ENCODE measurements at places on chromosomes 6 and 20.

DNA sequence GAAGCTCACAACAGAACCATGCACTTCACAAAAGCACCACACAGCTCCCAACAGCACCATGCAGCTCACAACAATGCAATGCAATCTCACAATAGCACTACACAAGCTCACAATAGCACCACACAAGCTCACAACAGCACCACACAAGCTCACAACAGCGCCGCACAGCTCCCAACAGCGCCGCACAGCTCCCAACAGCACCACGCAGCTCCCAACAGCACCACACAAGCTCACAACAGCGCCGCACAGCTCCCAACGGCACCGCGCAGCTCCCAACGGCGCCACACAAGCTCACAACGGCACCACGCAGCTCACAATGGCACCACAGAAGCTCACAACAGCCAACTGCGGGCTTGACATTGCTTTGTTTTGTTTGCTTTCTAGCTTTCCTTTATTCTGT lies 198.1 kb downstream of the DLL1 start:
- DNase-seq: no peak

GRCh38 chr6:36751091-36751490 lies 53.5 kb downstream of the RAB44 start:
- no peak for DNase-seq

- no peak for DNase-seq
Measured at GRCh38 chr6:26215585-26216358, 128.5 kb downstream of the HFE start.

DNA sequence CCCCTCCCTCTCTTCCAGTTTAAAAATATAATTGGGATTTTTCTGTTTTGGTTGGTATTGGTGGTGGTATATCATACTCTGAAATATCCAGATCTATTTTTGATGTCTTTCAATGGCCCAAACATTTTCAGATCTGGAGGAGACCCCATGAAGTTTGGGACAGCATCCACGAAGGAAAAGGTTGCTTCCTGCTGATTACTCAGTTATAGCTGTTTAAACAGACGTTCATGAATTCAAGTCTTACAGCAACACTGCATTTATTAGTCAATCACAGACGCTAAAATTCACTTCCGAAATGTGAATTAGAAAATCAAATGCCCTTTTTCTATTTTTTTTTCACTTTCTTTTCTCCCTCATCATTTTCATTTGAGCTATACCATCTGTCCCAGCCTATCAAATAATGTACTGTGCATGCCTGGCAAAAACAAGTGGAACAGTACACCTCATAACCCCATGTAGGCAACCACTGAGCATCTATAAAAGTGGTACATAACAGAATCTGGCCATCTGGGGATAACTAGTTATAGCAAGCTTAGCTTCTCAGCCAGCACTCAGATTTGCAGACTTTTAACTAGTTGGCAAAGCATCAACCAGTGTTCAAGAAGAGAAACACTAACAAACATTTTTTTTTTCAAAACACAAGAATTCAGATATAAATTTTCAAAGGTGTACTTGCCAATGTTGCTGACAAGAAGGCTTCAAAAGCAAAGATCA lies 124.5 kb downstream of the HIVEP2 start:
- peak; percentile 46 for DNase-seq

GRCh38 chr6:145009711-145010110 lies 724.6 kb downstream of the UTRN start:
- no peak for DNase-seq

- DNase-seq: no peak
Measured at GRCh38 chr20:1362484-1362883, 30.4 kb downstream of the FKBP1A start.

GRCh38 chr20:59207742-59208357 lies 44.2 kb downstream of the ZNF831 start:
- peak; percentile 32 for DNase-seq

- no peak for DNase-seq
Measured at GRCh38 chr6:115882174-115882573, 178.5 kb downstream of the FRK start.

- no peak for DNase-seq
Measured at GRCh38 chr6:16360365-16360764, 122.0 kb downstream of the GMPR start.

GRCh38 chr20:47102629-47103028 lies 208.0 kb downstream of the EYA2 start:
- no peak for DNase-seq

- DNase-seq: no peak
Measured at GRCh38 chr6:56732517-56732916, 89.8 kb upstream of the DST start.

GRCh38 chr20:42281801-42282200 lies 663.6 kb upstream of the CHD6 start:
- DNase-seq: no peak

- no peak for DNase-seq
Measured at GRCh38 chr6:157135691-157136090, 187.6 kb downstream of the TMEM242 start.

DNA sequence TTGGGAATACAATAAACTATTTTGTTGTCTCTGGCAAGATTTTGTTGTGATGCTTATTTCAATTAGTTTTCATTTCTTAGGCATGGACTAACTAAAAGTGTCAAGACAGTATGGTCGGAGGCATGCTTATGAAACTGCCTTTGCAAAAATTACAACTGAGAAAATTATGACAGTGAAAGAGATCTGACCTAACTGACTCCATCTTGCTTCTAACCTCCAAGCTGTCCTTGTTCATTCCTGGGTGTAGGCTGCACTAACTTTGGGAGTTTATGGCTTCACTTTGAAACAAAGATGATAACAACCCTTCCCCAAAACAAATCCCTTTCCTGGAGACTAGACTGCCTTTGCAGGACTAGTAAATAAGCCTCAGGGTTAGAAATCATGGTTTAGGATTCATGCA lies 4.1 kb upstream of the SHLD1 start:
- no peak for DNase-seq

- no peak for DNase-seq
Measured at GRCh38 chr6:160160929-160161646, 39.5 kb downstream of the SLC22A1 start.

GRCh38 chr20:50784464-50784863 lies 10.4 kb upstream of the BCAS4 start:
- no peak for DNase-seq

DNA sequence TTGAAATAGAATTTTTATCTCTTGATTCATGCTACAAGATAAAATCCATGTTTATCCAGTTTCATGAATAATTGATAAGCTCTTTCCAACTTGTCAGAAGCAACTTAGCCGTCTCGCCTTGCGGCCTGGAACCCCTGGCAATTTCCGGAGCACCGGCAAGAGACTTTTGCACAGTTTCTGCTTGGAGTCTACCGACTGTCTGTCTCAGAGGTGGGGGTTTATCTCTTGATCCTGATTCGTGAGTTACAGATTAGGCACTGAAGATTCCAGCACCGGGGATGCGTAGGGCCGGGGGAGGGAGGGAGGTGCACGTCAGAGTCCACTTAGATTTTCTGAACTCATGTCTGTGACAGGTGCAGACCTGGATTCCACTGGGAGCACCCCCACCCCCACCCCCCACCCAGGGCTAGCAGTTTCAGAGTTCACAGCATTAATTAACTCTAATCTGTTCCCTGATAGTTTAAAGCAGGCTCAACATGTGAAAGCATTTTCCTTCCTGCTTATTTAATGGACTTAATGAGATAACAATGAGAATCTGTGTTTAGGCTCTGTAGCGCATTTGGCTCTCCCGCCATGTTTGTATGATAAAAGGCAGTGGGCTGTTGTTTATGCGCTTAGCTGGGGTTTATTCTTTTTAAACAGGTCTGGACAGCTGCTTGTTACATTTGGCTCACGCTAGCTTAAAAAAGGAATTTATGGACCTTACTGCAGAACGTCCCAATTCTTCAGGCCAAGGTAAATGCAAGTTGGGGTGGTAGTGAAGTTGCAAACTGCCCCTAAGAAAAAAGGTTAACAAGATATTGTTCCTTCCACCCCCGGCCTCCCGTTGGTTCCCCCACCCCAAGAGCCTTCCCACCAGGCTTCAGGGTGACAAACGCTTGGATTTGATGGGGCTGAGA lies 8.1 kb upstream of the APCDD1L start:
- no peak for DNase-seq

DNA sequence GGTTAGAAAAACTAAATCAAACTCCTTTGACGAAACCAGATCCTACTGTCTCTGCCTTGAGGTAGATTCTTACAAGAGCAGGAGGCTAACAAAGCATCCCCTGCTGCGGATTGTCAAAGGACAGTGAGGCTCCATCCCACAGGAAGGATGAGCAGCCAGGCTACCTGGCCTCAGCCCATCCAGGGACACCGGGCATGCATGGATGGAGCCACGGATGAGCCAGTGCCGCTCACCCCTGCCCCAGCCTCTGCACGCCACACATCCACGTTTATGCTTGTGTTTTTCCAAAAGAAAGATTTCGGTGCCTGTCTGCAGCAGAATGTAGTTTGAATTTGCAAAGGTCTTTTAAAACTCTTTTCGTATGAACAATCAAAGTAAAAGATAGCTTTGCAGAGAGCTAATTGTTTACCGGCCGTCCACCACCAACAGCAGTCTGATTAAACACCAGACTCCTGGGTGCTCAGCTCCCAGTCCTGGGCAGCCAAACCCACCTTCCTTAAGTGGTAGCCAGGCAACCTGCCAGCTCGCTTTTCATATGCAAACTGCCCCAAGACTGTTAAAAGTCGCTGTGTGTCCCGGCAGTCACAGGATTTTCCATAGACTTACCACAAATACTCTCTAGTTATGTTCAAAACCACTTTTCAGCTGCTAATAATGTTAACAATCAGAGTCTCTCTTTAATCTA lies 999 bp downstream of the THBS2 start:
- DNase-seq: no peak

GRCh38 chr6:145315982-145316600 lies 419.2 kb downstream of the EPM2A start:
- no peak for DNase-seq

GRCh38 chr6:149331871-149332270 lies 14.4 kb downstream of the TAB2 start:
- no peak for DNase-seq

- no peak for DNase-seq
Measured at GRCh38 chr20:60584221-60584620, 626.0 kb downstream of the CDH26 start.

DNA sequence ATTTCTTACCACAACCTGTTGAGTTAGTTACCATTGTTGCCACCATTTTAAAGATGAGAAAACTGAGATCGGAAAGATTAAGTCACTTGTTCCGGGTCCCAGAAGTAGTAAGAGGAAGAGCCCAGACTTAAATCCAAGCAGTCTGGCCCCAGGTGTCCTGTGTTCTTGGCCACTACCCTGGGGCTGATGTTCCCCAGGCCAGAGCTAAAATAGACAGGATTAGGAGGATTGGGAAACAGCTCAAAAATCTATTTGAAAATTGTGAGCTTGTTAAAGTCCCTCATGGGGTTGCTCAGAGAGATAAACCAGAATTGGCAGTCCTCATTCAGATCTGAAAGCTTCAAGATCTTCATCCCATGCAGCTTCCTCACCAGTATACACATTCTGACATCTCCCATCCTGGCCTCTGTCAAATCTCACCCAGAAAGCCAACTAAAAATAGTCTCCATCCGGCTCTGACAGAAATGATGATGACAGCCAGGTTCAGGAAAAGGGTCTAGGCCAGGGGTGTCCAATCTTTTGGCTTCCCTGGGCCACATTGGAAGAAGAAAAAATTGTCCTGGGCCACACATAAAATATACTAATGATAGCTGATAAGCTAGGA lies 62.0 kb downstream of the GFOD1 start:
- no peak for DNase-seq

DNA sequence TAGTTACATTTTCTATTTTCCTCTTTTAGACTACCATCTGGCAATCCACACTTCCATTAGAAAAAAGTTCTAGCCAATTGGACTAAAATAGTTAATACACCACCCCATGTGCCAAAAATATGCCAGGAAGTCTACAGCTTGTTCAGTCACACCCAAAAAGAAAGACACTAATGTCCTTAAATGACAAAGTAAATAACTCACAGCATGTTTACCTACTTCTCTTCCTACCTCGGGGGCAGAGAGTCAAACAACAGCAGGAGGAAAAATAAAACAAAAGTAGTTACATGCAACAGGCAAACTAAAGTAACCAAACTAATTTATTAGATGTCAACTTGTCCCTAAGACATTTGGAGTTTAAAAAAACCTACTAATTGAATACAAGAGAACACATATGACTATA lies 57.0 kb downstream of the UBE3D start:
- no peak for DNase-seq

GRCh38 chr6:156599366-156599765 lies 177.8 kb upstream of the ARID1B start:
- no peak for DNase-seq

GRCh38 chr6:126427713-126428112 lies 87.8 kb downstream of the CENPW start:
- no peak for DNase-seq

DNA sequence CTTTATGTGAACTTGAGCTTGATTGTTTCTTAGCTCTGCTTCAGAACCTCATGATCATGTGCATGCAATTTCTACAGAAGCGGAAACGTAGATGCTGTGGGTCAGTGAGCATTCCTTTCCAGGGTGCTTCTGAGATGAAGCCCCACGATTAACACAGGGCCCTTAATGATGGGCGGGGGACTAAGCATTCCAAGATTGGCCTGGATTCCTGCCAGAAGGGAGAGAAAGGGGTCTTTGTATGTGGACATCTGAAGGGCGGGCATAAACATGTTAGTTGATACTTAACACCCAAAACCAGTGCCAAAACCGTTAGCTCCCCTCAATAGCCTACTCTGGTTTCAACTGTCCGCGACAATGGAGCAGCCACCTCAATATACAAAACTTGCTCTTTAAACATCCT lies 46.9 kb upstream of the POU3F2 start:
- DNase-seq: no peak

GRCh38 chr6:151675746-151676459 lies 131.6 kb upstream of the ESR1 start:
- no peak for DNase-seq

DNA sequence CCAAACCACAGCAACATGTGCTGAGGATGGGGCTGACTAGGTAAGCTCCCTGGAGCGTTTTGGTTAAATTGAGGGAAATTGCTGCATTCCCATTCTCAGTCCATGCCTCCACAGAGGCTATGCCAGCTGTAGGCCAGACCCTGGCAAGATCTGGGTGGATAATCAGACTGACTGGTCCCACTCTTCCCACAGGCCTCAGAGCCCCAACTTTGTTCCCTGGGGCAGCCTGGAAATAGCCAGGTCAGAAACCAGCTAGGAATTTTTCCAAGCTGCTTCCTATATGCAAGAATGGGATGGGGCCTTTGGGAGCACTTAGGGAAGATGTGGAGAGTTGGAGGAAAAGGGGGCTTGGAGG lies 1.5 kb upstream of the VEGFA start:
- no peak for DNase-seq

DNA sequence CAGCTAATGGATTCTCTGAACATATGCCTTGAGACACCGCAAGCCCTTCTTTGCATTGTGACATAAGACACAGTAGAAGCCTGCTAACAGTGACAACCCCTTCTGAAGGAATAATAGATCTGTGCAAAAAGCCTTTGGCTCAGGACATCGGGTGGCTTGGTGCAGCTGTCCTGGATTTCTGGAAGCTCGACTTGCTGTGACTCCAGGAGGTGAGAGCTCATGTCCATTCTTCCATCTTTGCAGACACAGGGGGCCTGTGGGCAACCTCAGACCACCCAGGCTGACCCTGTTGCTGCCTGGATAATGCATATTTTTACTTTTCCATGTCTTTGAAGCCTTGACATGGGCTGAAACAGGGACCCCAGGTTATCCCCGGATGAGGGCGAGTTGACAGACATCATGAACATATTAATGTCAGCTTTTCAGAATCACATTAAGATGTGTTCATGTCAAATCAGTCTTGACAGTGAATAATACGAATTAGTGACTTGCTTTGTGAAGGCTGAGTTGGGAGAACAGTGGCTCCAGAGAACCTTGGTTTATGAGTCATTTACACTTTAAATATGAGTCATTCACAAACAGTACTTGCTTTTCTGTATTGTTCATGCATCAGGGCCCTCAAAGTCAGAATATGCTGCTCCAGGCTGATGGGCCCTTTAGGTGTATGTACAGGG lies 66.8 kb upstream of the IYD start:
- DNase-seq: no peak

Data from NCI-H1694 treated with DMSO at 0.1 percent for 48 hours (cell line).